Calu3 (cell line): ENCODE measurements at places on chromosomes 1 and 21. TPM values are rescaled to one million over a fixed set of nuclear protein-coding genes. Genes with fewer than 3 reads are reported as not detected.

GUCA2A gene
- total RNA-seq, result not detected in 2 replicates

DNA sequence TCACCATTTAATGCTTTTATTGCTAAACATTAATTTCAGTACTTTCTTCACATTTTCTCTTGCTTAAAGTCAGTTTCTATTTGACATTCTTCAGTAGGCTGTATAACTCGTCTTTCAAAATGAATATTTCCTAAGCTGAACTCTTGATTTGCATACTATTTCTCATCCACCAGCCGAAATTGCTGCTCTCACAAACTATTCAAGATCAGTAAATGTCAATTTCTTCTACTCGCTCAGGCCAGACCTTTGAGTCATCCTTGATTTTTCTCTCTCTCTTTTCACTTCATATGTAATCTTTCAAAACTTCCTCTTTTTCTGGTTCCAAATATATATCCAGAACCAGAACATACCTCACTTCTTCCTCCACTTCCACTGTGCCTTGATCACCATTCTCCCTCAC, 990.0 kb downstream of the KCNT2 start:
- no peaks in the 10 kb centered on the region for H3K27me3 ChIP-seq
- no peaks in the 10 kb centered on the region for H3K4me1 ChIP-seq
- DNase-seq, result no peak
- no peak overlapping the region for H3K4me3 ChIP-seq
- H3K27ac ChIP-seq, result no peak overlapping the region

ELF3 gene
- 830 and 907 TPM in 2 replicates for total RNA-seq

DNA sequence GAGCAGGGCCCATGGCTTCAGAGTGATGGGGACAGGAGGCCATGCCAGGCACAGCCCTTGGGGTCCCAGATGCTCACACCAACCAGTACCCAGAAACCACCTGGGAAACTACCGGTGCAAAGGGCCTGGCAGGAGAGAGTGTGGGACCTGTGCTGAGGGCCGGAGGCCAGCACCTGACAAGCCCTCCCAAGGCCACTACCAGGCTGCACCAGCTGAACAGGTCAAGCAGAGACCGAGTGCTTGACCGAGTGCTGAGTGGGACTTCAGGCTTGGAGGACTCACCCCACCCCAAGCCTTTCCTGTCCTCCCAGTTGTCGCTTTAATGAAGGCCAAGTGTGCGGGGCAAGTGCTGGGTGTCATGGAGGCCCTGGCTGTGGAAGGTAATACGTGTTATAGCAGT, 36.5 kb downstream of the SNAP47 start:
- H3K36me3 ChIP-seq, result no peaks in the 10 kb centered on the region
- no peaks in the 10 kb centered on the region for H3K27me3 ChIP-seq
- DNase-seq, result no peak

DNA sequence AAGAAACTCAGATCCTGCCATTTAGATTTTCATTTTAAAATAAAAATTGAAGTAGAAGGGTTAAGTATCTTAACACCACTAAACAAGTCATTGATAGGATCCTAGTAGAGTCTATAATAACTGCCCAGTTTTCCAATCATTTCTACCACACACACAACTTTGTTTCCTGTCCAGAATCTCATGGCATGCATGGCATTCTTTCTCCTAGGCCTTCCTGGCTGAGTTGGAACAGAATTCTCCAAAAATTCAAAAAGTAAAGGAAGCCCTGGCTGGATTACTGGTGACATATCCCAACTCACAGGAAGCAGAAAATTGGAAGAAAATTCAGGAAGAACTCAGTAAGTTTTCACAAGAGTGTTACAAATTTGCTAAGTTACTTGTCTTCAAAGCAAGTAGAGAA, 111.4 kb upstream of the BMP8A start:
- peaks cover 16% of the 10 kb centered on the region for H3K4me1 ChIP-seq
- H3K36me3 ChIP-seq, result peaks cover 4% of the 10 kb centered on the region
- DNase-seq, result no peak

DNA sequence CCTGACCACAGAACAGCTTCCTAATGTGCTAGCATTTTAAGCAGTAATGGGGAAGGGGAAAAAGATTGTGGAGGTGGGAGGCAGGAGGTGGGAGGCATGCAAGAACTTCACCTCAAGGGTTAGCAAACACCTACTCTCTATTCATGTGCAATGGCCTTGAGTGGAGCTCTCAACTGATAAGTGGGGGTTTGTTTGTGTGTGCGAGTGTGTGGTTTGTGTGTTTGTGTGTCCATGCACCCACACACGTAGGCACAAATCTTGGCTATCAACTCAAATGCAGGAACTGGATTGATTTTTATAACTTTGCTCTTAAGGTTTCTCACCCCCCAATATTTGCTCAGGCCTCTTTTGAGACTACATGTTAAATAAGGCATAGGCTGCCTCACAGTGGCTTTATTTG, 78.6 kb downstream of the SYT6 start:
- peaks cover 80% of the 10 kb centered on the region for H3K27me3 ChIP-seq
- H3K36me3 ChIP-seq, result no peaks in the 10 kb centered on the region
- DNase-seq, result no peak
- no peak overlapping the region for H3K27ac ChIP-seq
- H3K4me1 ChIP-seq, result no peaks in the 10 kb centered on the region

DNA sequence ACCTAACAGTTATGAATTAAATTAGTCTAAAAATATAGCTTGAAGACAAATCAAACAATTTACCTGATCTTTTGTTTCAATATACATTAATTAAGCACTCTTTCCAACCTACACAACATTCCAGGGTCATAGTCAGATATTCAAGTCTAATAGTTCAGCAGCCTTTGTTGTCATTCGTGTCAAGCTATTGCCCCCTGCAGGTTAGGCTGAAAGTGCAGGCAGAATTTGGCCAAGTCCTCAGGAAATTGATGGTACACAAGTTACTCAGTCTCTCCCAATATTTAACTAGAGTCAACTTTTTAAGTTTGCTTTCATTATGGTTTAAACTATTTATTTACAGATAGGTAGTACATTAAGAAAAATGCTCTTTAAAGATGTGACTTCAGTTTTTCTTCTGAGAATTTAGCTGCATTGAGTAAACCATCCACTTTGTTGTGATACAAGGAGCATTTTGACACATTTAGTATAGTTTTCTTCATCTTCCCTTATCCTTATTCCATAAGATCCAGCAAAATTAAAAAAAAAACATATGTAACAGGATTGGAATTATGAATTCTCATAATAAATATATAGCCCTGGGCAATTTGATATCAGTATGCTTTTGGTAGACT, 130.3 kb upstream of the DPYD start:
- no peak overlapping the region for H3K27ac ChIP-seq
- no peak overlapping the region for H3K4me3 ChIP-seq
- H3K4me1 ChIP-seq, result peaks cover 30% of the 10 kb centered on the region
- peaks cover 24% of the 10 kb centered on the region for H3K36me3 ChIP-seq
- DNase-seq, result peak; percentile 76

FAM167B gene
- total RNA-seq, result 1.5 and 1.8 TPM in 2 replicates

DNA sequence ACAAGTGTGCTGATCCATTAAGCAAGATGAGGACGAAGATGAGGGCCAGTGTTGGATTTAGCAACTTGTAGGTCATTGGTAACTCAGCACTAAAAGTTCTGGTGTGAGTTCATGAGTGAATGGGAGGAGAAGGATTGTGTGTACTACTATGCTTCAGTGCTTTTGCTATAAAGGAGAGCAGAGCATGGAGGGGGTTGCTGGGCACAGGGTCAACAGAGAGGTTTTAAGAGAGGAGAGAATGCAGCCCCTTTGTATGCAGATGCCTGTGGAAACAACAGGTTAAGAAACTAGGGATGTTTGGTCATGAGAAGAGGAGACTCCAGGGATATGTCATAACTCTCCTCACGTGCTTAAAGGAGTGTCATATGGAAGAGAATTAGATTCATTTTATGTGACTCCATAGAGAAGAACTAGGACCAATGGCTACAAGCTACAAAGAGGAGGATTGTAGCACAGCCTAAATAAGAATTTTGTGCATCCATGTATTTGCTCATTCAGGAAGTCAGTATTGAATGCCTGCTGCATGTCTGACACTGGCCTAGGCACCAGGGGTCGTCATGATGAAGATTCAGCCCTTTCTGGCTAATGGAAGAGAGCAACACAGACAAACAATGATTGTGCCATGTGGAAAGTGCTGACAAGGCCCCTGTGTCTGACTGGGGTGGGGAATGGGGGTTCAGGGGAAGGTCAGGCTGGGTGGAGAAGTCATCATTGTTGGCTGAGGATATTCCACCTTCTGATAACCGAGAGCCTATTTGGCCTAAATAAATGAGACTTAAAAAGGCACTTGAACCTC, 53.5 kb downstream of the KIRREL1 start:
- H3K27me3 ChIP-seq, result no peaks in the 10 kb centered on the region
- H3K27ac ChIP-seq, result no peak overlapping the region
- H3K4me3 ChIP-seq, result no peak overlapping the region
- no peaks in the 10 kb centered on the region for H3K4me1 ChIP-seq

DNA sequence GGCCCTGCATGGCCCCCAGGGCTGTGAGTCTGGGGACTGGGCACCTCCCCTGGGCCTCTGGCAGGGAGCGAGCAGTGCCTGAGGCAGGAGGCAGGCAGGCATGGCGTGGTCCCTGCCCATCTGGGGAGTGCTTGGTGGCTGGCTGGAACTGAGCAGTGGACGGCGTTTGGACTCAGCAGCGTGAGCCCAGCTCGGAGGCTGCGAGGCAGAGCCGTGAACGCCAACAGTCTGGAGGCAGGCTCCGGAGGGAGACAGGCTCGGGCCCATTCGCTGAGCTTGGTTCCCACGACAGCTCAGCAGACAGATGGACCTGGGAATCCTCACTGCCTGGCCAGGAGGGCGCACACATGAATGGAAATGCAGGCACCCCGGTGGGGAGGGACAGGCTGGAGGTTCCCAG, 160.7 kb upstream of the POU3F1 start:
- H3K36me3 ChIP-seq, result no peaks in the 10 kb centered on the region
- H3K4me1 ChIP-seq, result no peaks in the 10 kb centered on the region
- no peak overlapping the region for H3K27ac ChIP-seq
- peaks cover 54% of the 10 kb centered on the region for H3K27me3 ChIP-seq

DNA sequence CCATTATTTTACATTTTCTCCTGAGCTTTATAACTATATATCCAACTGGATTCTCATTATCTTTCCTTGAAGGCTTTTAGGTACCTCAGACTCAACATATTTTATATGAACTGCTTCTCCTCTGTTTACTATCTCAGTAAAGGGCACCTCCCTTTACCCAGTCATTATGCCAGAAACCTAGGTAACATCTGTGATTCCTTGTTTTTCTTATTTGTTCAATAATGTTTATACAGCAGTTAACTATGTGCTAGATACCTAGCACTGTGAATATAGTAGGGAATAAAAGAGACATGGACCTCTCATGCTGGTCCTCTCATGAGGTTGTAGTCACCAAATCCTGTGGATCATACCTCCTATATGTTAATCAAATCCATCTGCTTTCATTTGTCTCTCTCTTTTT, 25.6 kb downstream of the PPP1R12B start:
- no peak for DNase-seq
- H3K27ac ChIP-seq, result no peak overlapping the region
- H3K36me3 ChIP-seq, result no peaks in the 10 kb centered on the region
- no peak overlapping the region for H3K4me3 ChIP-seq
- no peaks in the 10 kb centered on the region for H3K27me3 ChIP-seq

- DNase-seq, result no peak
- no peak overlapping the region for H3K27ac ChIP-seq
- no peaks in the 10 kb centered on the region for H3K4me1 ChIP-seq
- no peak overlapping the region for H3K4me3 ChIP-seq
- no peaks in the 10 kb centered on the region for H3K27me3 ChIP-seq
These were observed 13.7 kb downstream of the PPP1R12B start for GRCh38 chr1:202362212-202362611.

DNA sequence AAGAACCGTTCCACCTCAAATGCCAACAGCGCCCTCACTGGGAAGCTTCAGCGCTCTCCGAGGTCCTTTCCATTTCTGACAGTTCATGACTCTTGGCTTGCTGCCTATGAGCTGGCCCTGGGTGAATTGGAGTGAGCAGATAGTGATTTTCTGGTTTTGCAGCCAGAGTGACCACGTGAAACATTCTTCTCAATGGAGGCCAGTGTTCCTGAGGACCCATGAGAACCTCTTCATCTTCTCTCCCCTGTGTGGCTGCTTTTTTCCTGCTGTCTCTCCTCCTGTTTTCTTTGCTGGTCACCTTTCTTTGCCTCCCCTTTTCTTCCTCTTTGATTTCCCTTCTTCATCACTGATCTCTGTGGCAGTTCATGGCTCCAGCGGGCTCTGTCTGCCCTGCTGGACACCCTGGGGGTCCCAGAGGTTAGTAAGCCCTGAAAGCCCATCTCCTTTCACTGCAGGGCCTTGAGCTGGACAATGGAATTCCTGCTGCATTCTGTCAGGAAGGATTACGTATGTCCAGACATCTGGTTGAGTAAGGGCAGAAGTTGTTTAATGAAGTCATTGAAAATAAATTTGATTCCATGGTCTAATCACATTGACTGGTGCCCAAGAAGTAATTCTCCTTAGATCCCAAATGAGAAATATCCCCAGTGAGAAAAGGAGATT, 29.9 kb downstream of the VASH2 start:
- DNase-seq, result no peak
- H3K27me3 ChIP-seq, result no peaks in the 10 kb centered on the region
- H3K36me3 ChIP-seq, result no peaks in the 10 kb centered on the region

- H3K27me3 ChIP-seq, result no peaks in the 10 kb centered on the region
- no peaks in the 10 kb centered on the region for H3K36me3 ChIP-seq
- peaks cover 15% of the 10 kb centered on the region for H3K4me1 ChIP-seq
- H3K4me3 ChIP-seq, result no peak overlapping the region
- DNase-seq, result no peak
These were observed 13.0 kb downstream of the CAMSAP2 start for GRCh38 chr1:200751717-200752116.

GRCh38 chr1:169970114-169970513, 76.4 kb upstream of the SCYL3 start:
- H3K4me3 ChIP-seq, result no peak overlapping the region
- H3K4me1 ChIP-seq, result no peaks in the 10 kb centered on the region
- H3K36me3 ChIP-seq, result no peaks in the 10 kb centered on the region
- H3K27me3 ChIP-seq, result no peaks in the 10 kb centered on the region
- no peak overlapping the region for H3K27ac ChIP-seq

DNA sequence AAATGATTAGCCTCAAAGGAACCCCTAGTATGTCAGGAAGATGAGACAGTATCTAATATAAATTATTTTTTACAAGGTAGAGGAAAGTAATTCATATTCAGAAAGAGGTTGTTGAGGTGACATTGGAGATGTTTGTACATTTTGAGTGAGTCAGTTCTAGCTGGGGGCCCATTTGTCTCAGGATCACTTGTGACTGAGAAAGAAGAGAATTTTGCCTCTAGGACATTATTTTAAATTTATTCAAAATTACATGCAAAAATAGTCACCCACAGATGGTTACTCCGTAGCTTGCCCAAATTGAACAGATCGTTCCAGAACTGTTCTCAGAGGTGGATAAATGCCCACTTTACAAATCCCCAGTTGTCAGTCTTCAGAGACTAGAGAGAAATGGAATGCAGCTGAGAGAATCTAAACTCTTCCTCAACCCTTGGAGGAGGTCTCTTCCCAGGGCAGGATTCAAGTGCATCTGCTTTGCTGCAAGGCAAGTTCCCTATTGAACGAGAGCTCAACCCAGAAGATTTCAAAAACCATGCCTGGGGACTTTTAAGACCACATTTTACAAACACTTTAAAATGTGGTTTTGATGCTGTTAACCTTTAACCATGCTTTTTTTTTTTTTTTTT, 987.8 kb upstream of the ADAMTS5 start:
- no peaks in the 10 kb centered on the region for H3K36me3 ChIP-seq
- no peaks in the 10 kb centered on the region for H3K4me1 ChIP-seq
- no peak overlapping the region for H3K27ac ChIP-seq
- H3K4me3 ChIP-seq, result no peak overlapping the region
- no peak for DNase-seq

HTR1D gene
- total RNA-seq, result 1.1 and 1.7 TPM in 2 replicates

FAM72C gene
- total RNA-seq, result 8.3 and 8.4 TPM in 2 replicates

FAM177B gene
- total RNA-seq, result 0.59 TPM in 1 of 2 replicates, not detected in the other
